NCI-H82 (cell line): ENCODE measurements at places on chromosomes 13 and 19.

- peak; percentile 54 for DNase-seq
These were observed 2.5 kb upstream of the KEAP1 start for GRCh38 chr19:10505583-10506229.

DNA sequence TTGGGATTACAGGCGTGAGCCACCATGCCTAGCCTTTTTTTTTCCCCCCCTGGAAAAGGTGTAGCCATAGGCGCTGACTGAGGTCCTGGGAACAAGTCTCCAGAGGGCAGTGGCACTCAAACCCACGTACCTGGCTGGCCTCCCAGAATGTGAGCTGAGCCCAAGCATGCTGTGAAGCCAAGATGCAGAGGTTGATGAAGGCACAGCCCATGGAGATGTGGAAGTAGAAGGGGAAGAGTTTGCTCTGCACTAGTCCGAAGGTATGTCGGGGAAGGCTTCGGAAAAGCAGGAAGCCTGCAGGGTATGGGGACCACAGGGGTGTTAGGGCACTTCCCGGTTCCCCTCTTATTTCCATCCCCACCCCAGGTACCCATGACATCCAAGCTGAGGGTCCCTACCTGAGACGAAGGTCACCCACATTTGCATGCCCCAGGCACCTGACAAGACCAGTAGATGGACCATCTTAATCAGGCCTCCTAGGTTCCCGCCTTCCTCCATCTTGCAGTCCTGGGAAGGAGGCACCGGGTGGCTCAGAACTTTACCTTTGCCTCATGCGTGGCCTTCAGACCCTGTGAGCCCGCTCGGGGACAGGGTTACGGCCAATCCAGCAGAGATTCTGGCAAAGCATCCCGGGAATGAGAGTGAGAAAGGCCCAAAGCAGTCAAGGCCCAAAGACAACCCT, 805 bp downstream of the TMEM205 start:
- DNase-seq = peak; percentile 16

DNA sequence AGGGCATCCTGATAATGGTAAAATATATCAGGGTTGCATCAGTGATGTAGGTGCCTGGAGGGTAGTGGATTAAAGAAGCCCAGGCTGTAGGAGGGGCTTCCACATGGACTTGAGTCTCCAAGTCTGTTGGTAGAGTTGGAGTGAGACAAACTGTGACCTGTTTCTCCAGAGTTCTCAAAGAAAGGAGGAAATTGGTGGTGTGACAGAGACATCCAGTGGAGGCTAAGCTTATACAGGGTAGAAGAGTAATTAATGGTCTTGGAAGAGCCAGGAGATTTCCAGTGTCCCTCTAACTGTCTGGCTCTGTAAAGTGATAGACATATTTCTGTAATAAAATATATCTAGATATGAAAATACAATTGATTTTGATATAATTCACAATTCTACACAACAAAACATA, 61.1 kb downstream of the GPC5 start:
- DNase-seq = peak; percentile 21

DNA sequence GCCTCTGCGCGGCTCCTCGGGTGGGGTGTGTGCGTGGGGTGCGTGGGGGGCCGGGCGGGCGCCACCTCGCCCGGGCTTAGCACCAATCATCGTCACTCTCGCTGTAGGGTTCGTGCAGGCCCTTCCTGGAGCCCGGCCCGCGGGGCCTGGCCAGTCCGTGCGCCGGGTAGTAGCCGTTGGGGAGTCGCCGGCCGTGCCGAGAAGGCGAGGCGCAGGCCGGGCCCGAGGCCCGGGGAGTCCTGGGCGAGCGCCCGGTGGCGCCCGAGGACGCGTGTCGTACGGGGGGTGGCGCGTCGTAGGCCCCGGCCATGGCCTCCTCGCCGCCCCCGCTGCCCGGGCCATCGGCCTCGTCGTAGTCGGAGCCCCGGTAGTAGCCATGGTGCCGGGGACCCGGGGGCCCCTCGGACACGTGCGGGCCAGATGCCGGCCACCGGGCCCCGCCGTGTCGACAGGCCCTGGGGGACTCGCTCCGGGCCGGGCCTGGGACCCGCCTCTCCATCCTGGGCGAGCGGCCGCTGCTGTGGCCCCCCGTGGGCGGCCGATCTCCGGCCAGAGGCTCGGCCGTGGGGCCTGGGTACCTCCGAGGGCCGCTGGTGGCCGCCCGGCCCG, 57.1 kb downstream of the IER2 start:
- DNase-seq = no peak

DNA sequence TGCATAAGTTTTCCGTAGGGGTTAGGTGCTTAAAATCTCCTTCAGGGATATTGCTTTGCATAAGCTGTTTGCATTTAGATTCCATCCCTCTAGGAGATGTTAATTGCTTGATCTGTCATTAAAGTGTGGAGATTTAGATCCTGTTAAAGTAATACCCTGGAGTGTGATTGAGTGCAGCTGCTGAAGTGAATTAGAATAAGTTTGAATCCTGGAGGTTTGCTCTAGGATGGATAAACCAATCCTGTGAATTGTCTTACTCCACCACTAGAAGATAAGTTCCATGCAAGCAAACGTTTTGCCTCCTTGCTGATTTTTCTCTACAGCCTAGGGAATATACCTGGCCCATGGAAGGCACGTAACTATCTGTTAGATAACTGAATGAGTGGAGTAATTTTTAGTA, 1487.2 kb upstream of the PRR20A start:
- DNase-seq = peak; percentile 93

DNA sequence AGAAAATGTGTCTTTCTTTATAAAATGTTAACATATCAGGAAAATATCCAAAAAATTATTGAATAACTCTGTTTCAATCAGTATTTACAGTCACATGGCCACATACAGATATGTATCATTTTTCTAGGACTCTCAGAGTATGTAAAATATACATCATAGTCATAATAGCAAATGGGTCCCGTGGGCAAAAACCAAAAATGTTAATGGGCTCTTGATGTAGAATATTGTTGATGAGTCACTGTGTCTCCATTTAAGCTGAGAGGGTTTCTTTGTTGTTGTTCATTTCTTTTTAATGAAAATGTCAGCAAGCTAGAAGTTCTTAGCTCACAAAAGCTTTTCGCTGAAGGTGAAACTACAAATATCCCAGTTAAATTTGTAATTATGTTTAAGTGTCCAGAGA, 1713.1 kb upstream of the PCDH20 start:
- no peak for DNase-seq

GRCh38 chr19:21482863-21483276, 22.5 kb upstream of the ZNF429 start:
- DNase-seq = peak; percentile 71

GRCh38 chr13:93726173-93726957, 499.8 kb downstream of the GPC6 start:
- no peak for DNase-seq

- no peak for DNase-seq
These were observed 67.1 kb upstream of the KPNA3 start for GRCh38 chr13:49859560-49859959.

- DNase-seq = peak; percentile 77
These were observed 465.1 kb upstream of the PCDH20 start for GRCh38 chr13:61880578-61881283.

DNA sequence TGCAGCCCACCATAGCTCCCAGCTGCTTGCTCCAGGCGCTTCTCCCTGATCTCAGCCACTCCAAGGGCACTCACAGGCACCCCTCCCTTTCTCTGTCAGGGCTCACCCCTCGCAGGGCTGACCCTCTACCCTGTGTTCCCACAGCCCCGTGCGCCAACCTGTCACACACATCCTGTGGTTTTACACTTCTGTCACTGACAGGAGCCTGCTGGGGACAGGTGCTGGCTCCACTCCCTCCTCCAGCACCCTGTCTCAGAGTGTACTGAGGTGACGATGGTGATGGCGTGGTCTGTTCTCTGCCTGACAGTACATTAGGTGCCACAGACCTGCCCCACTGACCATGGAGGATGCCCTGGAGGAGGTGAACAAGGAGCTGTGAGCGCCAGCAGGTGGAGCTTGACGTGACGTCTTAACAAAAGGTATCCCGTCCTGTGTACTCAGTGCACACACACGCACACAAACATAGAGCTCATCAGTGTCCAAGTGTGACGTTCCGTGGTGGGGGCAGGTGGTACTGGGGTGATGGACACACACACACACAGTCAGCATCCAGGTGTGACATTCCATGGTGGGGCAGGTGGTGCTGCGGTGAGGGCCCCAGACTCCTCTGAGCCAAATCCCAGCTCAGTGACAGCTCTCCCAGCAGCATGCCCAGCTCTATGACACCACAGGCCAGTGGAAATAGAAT, 20.9 kb downstream of the C19orf44 start:
- peak; percentile 42 for DNase-seq

DNA sequence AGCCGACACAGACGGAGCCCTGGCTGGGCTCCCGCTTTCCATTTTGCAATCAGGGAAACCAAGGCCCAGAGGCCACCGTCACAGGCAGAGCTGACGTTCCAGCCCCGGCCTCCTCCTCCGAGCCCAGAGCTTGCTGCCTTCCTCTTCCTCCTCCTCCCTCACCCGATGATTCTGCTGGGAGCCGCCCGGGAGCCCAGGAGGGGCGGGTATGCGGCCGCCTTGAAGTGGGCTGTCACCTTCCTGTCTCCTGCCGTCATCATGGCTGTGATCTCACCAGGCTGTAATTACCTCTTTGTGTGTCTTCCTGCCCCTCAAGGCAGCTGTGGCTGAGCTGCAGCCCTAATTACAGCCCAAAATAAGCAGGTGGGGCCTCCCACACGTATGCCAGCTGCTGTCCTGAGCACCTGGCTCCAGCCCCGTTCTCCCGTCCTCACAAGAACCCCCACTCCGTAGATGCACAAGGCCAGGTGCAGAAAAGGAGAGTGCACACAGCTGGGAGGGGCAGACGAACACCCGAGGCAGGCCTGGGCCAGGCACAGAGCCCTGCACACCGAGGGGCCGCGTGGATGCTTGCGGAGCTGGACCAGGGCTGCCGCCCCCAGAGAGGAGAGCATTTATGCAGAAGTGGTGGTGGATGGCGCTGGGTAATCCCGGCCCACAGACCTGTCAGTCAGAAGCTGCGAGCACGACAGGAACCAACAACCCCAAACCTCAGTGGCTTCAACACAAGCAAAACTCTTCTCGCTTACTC, 4.0 kb downstream of the TPGS1 start:
- no peak for DNase-seq

DNA sequence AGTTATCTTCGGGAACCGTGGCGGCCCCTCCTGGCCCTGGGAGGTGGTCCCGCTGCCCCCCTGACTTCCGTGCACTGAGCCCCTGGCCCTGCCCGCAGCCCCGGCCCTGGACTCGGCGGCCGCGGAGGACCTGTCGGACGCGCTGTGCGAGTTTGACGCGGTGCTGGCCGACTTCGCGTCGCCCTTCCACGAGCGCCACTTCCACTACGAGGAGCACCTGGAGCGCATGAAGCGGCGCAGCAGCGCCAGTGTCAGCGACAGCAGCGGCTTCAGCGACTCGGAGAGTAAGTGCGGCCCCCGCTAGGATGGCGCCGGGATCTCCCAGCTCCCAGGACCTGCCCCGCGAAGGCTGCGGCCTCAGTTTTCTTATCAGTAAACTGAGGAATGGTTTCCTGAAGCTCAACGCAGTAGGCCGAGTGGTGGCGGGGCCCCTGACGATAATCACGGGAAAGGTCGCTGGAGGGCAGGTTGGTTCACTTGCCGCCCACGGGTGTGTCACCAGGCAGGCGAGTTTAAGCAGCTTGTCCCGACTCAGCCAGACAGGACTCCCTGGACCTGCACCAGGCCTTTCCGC, 924 bp downstream of the RGCC start:
- DNase-seq = peak; percentile 50

GRCh38 chr13:73740666-73741065, 393.5 kb downstream of the KLF12 start:
- no peak for DNase-seq

DNA sequence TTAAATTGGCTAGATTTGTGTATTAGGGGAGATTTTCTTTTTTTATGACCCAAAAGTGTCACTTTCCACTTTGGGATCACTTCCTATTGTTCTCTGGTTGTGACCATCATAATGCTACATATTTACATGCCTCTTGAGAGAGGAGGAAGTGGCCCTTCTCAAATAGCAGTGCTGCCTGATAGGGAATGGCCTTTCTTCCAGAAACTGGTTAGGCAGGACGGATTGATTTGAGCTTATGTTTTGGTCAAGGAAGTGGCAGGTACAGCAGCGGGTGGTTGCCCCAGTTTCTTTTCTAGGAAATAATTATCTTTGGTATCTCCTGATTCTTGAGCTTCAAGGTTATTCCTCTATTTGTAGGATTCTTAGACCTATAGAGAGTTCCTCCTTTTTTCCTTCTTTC, 21.9 kb upstream of the WTIP start:
- DNase-seq = no peak

DNA sequence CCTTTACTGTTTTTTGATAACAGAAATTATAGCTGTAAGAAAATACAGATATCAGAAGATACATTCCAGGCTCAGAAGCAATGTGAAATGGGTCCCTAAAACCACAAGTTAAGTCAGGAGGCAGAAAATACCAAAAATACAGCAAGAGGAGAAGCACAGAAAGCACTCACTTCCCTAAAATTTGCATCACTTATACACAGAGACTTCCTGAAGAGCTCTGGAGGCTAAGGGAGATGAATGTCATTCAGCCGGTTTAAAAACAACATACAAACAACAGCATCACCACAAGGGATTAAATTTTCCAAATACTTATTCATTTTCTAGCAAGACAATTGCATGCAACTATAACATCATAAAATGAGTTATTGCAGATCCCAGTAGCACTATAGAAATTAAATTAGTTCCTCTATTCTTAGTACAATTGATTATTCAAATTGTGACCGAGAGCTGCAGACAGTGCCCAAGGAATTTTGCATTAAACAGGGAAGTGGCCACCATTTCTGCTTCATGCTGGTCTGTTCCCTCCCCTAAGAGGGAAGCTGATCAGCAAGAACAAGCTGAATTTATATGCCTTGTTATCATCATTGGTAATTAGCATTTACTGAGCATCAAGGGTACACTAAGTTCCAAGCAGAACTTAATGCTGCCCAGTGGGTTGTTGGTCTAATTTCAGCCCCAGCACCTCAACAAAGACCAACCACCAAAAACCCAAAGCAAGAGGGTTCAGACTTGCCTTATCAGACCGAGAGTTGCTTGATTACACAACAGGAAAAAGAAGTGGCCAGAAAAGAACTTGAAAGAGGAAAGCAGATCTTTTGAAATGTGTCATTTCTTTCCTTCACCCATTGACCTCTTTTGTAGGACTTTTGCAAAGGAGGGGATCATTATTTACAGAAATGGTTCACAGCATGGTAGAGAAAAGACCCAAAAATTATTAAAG, 140.7 kb downstream of the KCTD12 start:
- no peak for DNase-seq

- DNase-seq = no peak
These were observed 207.2 kb upstream of the SPRY2 start for GRCh38 chr13:80547885-80548825.

GRCh38 chr13:100525453-100526317, 62.9 kb downstream of the GGACT start:
- DNase-seq = no peak

DNA sequence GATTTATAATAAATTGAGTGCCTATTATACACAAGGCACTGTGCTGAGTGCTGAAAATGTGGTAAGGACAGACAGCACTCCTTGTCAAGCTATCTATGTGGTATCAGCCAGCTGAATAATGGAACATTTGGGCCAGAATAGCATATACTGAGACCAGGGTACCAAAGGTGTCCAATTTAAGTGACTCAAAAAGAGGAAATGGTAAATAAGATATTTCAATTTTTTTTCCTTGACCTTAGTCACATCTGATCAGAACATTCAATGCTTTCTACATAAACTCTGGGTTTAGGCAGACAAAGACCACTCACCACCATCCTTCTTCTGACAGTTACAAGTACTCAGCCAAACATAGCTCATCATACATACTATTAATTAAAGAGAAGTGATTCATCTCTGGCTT, 43.2 kb downstream of the RCBTB2 start:
- DNase-seq = no peak

- peak; percentile 98 for DNase-seq
These were observed at the start of gene ZNF607 for GRCh38 chr19:37719111-37719926. Gene ZNF607 (minus strand): TSS chr19:37719761. CDS start chr19:37711618, 8,143 bp downstream.
